D721Med (cell line): ENCODE measurements at places on chromosomes 7 and 10.

GRCh38 chr10:127374074-127374680 lies 174.9 kb upstream of the NPS start:
- no peak for DNase-seq

DNA sequence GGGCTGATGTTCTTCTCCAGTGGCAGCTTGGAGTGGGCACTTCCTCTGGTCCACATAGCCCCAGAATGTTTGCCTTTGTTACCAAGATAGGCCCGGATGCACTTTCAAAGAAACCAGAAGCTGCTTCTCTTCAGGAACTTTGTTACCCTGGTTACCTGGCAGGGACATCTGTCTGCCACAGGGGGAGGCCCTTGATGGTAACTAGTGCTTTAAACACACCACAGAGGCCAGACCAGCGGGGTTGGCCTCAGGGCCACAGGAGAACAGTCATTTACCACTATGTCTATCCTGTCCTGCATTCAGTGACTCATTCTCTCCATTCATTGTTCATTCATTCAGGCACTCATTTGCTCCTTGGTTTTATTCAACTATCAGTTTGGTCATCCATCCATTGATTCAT lies 11.9 kb upstream of the PLEKHA1 start:
- DNase-seq = no peak

DNA sequence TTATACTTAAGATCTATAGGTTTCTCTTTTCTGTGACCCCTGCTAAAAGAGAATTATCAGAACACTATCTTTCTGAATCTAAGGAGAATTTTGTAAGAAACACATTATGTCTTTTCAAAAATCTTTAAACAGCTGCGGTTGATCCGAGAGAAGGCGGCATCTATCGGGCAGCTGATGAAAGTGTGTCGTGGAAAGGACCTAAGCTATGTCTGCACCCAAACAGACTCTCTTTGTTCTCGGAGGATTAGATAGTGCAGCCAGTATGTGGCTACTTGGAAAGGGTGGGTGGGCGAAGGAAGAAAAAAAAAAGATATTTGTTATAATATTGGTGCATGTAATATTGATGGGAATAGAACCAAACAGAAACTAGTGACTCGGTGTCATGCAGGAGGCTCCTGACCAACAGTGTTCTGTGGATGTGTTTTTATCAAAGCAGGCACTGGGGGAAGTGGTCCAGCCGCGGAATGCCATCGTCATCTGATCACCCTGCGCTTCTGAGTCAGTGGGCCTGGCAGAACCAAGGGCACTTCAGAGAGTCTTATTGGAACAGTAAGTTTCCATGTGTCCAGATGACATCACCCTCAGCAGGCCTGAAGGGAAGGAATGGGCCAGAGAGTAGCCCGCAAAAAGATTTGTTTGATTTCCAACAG lies 509.7 kb upstream of the AKR1E2 start:
- no peak for DNase-seq

GRCh38 chr7:50608196-50608906 lies 43.1 kb upstream of the DDC start:
- no peak for DNase-seq

DNA sequence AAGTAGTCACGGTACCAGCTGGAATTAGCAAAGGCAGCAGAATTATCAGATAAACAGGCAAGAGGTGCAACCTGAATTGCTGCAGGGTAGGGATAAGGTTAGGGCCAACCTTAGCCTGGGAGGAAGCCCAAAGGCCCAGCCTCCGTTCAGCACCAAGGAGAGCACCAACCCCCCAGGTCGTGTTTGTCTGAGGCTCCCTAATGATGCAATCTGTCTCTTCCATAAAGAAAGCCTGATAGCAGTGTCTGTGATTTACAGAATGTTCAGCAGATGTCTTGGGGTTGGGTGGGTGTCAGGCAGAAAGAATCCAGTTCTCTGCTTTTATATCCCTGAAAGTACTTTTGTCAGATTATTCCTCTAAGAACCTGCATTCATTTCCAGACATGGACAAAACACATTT lies 328.4 kb upstream of the AOAH start:
- no peak for DNase-seq

GRCh38 chr10:45514291-45515270 lies 140.6 kb downstream of the ALOX5 start:
- DNase-seq = no peak
